ENCODE measurements at places on chromosomes 1 and 21. TPM values are rescaled to one million over a fixed set of nuclear protein-coding genes. Genes with fewer than 3 reads are reported as not detected.
A peak's percentile ranks its signal among the peaks of the same experiment; 100 is the strongest.

The RAB13 gene
- 45.1 TPM for total RNA-seq

DNA sequence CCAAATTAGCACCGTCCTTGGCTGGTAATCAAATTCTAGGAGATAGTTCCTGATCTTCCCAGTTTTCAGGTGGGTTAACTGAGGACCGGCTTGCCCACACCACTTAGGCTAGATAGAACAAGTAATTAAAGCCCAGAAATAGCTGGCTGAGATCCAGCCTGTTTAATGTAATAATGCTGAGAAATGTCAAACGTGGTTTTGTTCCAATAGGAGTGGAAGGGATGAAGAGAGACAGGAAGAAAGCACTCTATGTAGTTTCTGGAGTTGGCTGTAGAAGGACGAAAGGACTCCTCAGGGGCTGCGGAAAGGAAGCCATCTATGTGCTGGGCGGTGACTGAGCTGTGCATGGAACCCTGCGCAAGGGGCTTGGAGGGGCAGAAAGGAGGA is 18.6 kb downstream of the NAV1 start:
- peaks cover 98% of the 10 kb centered on the region for H3K4me1 ChIP-seq
- peak overlapping the region; percentile 74 for H3K27ac ChIP-seq
- H3K4me3 ChIP-seq, result no peak overlapping the region
- DNase-seq, result no peak
- H3K27me3 ChIP-seq, result no peaks in the 10 kb centered on the region

GRCh38 chr1:156103521-156103947 is 11.0 kb upstream of the LMNA start:
- H3K4me1 ChIP-seq, result peaks cover 69% of the 10 kb centered on the region
- no peaks in the 10 kb centered on the region for H3K36me3 ChIP-seq
- H3K4me3 ChIP-seq, result no peak overlapping the region
- peak overlapping the region; percentile 95 for H3K27ac ChIP-seq

DNA sequence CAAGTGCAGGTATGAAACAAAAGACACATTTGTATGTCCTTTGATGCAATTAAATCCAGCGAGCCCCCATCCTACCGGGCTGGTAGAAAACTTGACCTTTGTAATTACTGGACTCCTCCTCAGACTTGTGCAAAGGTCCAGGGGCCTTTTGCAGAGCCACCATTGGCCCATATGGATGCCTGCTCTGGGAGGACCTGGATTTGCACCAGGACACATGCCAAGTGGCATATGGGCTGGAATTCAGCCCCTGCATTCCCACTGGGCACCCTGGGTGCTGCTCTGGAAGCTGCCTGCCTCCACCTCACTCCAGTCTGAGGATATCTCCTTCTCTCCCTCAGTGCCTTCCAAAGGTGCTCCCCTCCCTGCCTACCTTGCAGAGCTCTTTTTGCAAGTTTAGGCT is 36.0 kb downstream of the LACTBL1 start:
- no peak overlapping the region for H3K27ac ChIP-seq
- H3K4me3 ChIP-seq, result no peak overlapping the region
- no peaks in the 10 kb centered on the region for H3K36me3 ChIP-seq
- H3K4me1 ChIP-seq, result no peaks in the 10 kb centered on the region
- DNase-seq, result no peak

The PODN gene
- 18.5 TPM for total RNA-seq

The CORT gene
- 0.37 TPM for total RNA-seq

DNA sequence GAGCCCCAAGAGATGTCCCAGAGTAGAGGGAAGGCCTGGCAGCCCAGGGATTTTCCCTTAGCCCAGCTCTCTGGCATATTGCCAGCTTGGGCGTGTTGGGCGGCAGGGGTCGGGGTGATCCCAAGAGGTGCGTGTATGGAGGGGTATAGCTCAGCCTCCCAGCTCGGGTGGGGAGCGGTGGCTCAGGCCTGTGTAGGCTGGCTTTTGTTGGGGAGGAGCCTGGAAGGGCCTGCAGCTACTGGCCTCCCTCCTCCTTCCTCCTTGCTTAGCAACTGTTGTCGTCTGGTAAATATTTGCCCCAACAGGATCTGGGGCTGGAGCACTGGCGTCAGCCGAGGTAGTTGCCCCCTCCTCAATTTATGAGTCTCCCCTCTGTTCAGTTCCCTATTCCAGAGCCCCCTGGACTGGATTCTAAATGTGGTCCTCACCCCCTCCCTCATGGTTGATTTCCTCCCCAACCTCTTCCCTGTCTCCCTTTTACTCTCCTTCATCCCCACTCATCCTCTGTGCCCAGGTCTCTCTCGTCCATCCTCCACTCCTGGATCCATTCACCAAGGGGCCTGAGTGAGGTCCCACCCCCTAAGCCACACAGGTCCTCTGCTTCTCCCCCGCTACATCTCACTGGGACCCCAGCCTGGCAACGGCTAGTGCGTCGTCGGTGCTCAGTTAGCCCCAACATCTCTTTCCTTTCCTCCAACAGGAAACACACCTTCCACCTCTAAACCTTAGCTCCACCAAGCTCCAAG is 10.3 kb upstream of the LMNA start:
- no peaks in the 10 kb centered on the region for H3K36me3 ChIP-seq
- peaks cover 43% of the 10 kb centered on the region for H3K4me1 ChIP-seq
- H3K27me3 ChIP-seq, result no peaks in the 10 kb centered on the region
- peak; percentile 81 for DNase-seq

The HAO2 gene
- not detected for total RNA-seq

GRCh38 chr21:46185716-46186115 is 1.5 kb upstream of the SPATC1L start:
- H3K36me3 ChIP-seq, result no peaks in the 10 kb centered on the region
- DNase-seq, result no peak
- H3K27ac ChIP-seq, result no peak overlapping the region
- H3K27me3 ChIP-seq, result no peaks in the 10 kb centered on the region
- H3K4me3 ChIP-seq, result no peak overlapping the region

- no peaks in the 10 kb centered on the region for H3K36me3 ChIP-seq
- DNase-seq, result no peak
- H3K4me1 ChIP-seq, result peaks cover 16% of the 10 kb centered on the region
- H3K4me3 ChIP-seq, result no peak overlapping the region
These were observed 65.4 kb downstream of the ABCA4 start for GRCh38 chr1:94055459-94056122.

- H3K4me1 ChIP-seq, result no peaks in the 10 kb centered on the region
- no peak for DNase-seq
- H3K27me3 ChIP-seq, result no peaks in the 10 kb centered on the region
- H3K36me3 ChIP-seq, result no peaks in the 10 kb centered on the region
These were observed 111.8 kb upstream of the KIAA1614 start for GRCh38 chr1:180800945-180801344.

GRCh38 chr1:172298141-172298540 is 122.3 kb upstream of the C1orf105 start:
- H3K36me3 ChIP-seq, result no peaks in the 10 kb centered on the region
- no peak overlapping the region for H3K27ac ChIP-seq
- no peaks in the 10 kb centered on the region for H3K4me1 ChIP-seq
- no peak overlapping the region for H3K4me3 ChIP-seq

GRCh38 chr21:22192766-22193165 is 1194.6 kb downstream of the NCAM2 start:
- H3K4me3 ChIP-seq, result no peak overlapping the region
- no peaks in the 10 kb centered on the region for H3K4me1 ChIP-seq
- H3K27ac ChIP-seq, result no peak overlapping the region
- no peaks in the 10 kb centered on the region for H3K36me3 ChIP-seq
- DNase-seq, result no peak

GRCh38 chr1:203149188-203149840 is 21.8 kb downstream of the ADORA1 start:
- DNase-seq, result no peak
- no peaks in the 10 kb centered on the region for H3K36me3 ChIP-seq
- H3K27me3 ChIP-seq, result no peaks in the 10 kb centered on the region
- no peak overlapping the region for H3K27ac ChIP-seq
- no peak overlapping the region for H3K4me3 ChIP-seq

DNA sequence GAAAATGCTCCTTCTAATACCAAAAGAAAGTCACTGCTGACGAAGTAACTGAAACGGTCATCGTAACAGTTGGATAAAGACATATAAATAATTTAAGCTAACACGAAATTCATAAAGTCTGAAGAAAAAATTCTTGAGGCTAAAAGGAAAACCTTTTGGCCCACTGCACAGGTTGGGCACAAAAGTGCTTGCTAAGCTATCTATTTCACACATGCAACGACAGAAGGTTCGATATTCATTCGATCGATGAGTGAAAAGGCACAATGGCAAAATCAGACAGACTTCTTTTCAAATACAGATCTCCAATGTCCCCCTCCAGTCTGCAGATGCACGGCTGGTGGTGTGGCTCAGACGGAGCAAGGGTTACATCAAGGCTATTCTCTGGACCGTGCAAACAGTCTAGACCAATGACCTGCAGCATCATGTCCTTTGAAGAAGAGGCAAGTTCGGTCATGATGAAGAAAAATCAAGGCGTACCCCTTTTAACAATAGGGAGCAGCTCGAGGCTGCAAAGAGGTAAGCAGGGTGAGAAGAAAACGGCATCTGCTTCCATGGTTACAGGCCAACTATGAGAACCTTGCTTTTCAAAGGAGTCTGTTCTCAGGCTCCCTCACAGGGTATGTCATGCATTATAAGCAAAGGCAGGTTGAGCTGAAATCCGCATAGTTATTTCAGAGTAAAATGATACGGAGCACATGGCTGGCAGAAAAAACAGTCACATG is 579.6 kb downstream of the USP25 start:
- DNase-seq, result no peak
- no peaks in the 10 kb centered on the region for H3K36me3 ChIP-seq
- H3K27me3 ChIP-seq, result no peaks in the 10 kb centered on the region
- no peak overlapping the region for H3K4me3 ChIP-seq

- H3K27me3 ChIP-seq, result no peaks in the 10 kb centered on the region
- H3K36me3 ChIP-seq, result no peaks in the 10 kb centered on the region
- no peaks in the 10 kb centered on the region for H3K4me1 ChIP-seq
- no peak overlapping the region for H3K4me3 ChIP-seq
These were observed 14.7 kb downstream of the C1orf116 start for GRCh38 chr1:207017615-207018559.

GRCh38 chr1:157363660-157364140 is 188.6 kb downstream of the FCRL5 start:
- H3K4me1 ChIP-seq, result no peaks in the 10 kb centered on the region
- DNase-seq, result no peak
- no peaks in the 10 kb centered on the region for H3K27me3 ChIP-seq

DNA sequence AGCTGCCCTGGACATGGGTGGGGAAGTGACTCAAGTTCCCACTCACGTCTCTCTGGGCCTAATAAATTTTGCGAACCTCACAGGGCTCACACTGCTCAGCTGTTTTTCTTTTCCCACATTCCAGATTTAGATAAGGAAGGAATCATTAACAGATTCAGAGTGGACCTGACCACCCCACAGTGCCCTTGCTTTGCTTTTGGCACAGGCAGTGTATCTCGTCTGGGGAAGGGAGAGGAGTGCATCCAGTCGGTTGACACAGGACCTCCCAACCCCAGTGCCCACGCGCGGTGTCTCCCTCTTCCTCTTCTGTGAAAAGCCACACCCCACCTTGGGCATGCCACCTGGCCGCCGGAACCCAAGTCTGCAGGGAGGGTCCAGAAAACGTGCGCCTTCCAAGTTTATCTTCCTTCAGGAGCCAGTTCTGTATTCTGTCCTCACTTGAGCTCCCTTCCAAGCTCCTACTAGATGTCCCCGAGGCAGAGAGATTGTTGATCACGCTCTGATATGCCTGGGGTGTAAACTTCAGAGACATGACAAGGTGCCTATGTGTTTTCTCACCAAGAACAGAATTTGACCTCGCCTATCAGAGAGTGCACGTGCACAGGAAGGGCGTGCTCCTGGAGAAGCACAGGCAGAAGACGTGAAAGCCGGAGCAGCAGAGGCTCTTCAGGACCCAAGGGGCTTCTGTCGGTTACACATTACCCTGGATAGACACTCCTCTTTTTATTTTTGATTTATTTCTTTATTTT is 9.5 kb upstream of the SLC2A5 start:
- H3K27me3 ChIP-seq, result no peaks in the 10 kb centered on the region
- H3K4me3 ChIP-seq, result no peak overlapping the region
- no peak overlapping the region for H3K27ac ChIP-seq
- no peak for DNase-seq
- no peaks in the 10 kb centered on the region for H3K36me3 ChIP-seq

The MYOC gene
- 0.72 TPM for total RNA-seq

The DPT gene
- 28.1 TPM for total RNA-seq

DNA sequence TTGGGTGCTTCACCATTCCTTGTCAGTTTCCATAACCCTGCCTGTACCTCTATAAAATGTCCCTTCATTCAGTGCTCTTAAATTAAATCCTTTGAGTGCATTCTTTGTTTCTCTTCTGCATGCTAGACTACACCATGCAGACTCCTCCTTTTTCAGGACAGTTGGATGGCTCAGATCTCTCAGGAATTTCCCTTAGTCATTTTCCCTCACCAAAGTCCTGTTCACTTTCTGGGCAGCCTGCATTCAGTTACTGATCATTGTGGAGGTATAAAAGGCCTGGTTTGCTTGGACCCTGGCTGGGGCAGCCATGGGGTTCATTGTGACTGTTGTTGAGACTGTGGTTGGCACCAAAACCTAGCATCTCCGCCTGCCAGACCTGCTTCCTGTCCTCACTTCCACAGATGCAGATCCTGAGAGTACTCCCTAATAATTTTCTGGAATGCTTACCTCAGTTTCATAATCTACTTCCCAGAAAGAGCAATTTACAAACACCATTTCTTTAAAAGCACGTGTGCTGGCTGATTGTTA is 88.4 kb downstream of the PDE4B start:
- H3K36me3 ChIP-seq, result no peaks in the 10 kb centered on the region
- no peaks in the 10 kb centered on the region for H3K4me1 ChIP-seq
- no peak overlapping the region for H3K27ac ChIP-seq
- H3K27me3 ChIP-seq, result no peaks in the 10 kb centered on the region
- DNase-seq, result no peak

DNA sequence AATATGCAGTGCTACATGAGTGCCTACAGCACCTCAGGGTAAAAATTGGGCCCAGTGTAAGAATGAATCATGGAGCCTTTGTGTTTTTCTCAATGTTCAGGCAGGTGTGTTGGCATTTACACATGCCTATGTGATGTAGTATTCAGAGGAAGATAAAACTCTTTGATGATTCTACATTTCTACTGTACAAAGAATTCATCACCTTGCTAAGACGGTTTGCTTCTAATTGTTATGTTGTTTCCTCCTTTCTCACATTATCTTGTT is 867.3 kb downstream of the TTLL7 start:
- no peaks in the 10 kb centered on the region for H3K27me3 ChIP-seq
- H3K36me3 ChIP-seq, result no peaks in the 10 kb centered on the region
- no peak overlapping the region for H3K4me3 ChIP-seq
- no peak overlapping the region for H3K27ac ChIP-seq
- DNase-seq, result no peak

DNA sequence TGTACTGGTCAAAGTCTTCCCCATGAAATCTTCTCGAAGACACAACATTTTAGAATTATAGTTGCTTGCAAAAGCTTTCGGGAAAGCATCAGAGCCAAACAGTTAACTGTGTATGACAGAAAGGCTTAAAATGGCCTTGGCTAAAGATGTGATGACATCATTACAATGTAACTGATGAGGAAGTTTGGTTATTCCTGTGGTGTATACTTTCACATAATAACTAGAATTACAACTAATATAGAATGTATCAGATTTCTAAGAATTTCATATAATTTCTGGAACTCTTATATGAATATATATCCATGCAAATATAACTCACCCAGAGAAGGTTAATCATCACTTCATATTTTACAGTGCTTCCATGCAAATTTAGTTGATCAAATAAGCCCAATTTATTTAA is 8.4 kb downstream of the TP73 start:
- no peak for DNase-seq
- no peaks in the 10 kb centered on the region for H3K36me3 ChIP-seq
- H3K4me3 ChIP-seq, result no peak overlapping the region
- H3K27me3 ChIP-seq, result no peaks in the 10 kb centered on the region
- H3K27ac ChIP-seq, result no peak overlapping the region
- H3K4me1 ChIP-seq, result no peaks in the 10 kb centered on the region

- no peak for DNase-seq
- no peak overlapping the region for H3K4me3 ChIP-seq
- no peaks in the 10 kb centered on the region for H3K27me3 ChIP-seq
- H3K27ac ChIP-seq, result no peak overlapping the region
These were observed 19.4 kb downstream of the PGM1 start for GRCh38 chr1:63612564-63612963.

Measured in heart left ventricle (tissue), 16 donors.